ENCODE measurements at places on chromosomes 5 and 9.

GRCh38 chr9:132474253-132474652, 64.2 kb downstream of the CFAP77 start:
- DNase-seq: no peak

DNA sequence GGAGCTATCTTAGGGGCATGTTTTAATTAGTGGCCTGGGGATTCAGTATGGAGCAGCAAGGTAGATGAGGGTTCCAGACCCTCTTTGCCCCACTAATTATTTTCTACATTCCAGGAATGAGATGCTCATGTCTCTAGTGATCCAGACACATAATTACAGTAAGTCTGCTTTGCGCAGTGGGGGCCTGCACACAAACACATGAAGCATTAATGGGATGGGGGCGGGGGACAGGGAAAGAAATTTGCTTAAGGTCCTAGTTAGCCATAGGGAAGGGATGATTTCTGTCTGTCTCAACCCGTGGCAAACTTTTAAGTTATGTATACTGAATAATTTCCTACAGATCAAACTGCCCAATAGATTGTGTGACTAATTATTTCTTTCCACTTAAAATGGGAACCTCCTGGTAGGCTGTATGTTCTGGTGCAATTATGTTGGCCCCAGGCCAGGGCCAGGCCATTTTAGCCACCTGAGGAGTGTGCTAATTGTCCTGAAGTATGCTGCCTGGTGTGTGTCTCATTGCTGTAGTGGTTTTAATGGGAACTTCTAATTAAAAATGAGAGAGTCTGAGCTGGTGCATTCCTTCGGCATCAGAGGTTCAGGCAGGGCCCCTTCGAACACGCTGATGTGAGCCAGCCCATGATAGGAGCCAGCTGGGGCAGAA, 134.4 kb downstream of the PTTG1 start:
- DNase-seq: no peak

DNA sequence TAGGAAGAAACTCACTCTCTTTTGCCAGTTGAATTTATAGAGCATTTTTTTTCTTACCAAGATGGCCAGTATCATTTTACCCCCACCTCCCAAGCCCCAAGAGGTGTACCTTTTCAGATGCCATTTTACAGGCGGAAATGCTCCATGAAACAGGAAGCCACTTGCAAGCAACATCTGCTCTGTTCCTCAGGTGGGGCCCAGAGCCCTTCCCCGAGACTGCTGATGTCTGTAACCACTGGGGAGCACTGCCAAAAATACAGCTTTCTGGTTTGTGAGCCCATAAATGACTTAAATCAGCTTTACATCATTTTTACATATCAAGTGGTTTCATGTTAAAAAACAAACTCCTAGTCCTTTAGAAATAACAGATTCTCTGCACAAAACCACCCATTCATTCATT, 42.9 kb upstream of the GARNL3 start:
- no peak for DNase-seq

DNA sequence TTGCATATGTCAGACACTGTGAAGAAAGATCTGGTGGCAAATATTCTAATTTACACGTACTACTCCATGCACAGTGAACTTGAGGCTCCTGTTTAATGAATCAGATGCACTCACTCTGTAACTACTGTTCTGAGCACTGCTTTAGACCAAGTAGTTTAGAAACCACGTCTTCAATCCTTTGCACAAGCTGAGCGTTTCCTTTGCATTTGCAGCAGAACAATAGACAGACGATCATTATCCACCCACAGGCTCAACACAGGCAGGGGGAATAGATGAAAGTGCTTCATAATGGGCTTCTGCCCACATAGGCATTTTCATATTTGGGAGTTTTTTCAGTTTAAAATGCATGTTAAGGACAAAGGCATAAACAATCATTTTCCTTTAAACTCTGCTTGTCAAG, 423.3 kb upstream of the ADAMTS16 start:
- no peak for DNase-seq

GRCh38 chr5:9046756-9047481, 499.0 kb downstream of the SEMA5A start:
- DNase-seq: no peak

Data from right hindlimb (tissue), 1 donor.